ENCODE measurements at places on chromosomes 7 and 10.

DNA sequence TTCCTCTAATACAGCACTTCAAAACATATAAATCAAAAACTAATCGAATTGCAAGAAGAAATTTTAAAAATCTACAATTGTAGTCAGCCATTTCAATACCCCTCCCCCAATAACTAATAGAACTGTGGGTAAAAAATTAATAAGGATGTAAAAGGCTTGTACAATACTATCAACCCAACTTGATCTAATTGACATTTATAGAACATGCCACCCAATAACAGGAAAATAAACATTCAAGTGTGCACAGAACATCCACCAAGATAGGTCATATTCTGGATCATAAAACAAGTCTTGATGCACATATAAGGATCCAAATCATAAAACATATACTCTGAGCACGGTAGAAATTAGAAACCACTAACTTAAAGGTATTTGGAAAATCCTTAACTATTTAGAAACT is 4.0 kb upstream of the GPAM start:
- no peak for DNase-seq

GRCh38 chr7:24896031-24896501 is 83.9 kb downstream of the OSBPL3 start:
- DNase-seq, result no peak

- DNase-seq, result no peak
Observed at GRCh38 chr10:6995831-6996230, 415.0 kb downstream of the SFMBT2 start.

DNA sequence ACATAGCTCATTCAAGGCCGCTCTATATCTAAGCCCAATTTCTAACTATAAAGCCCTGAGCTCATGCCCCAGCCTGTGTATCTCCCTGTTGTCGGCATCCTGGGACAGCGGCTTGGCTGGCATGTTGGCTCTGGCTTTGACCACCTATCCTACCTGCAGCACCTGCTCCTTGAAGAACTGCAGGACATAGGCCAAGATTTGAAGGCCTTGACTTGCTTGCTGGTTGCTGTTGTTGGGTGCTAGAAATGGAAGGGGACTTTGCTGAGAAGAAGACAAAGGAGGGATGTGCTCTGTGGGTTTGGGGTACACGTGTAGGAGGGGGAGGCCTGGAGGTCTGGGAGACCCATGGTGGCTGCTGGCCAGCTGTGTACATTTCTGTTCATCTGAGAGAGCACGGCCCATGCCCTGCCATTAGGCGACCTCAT is 11.1 kb downstream of the PNLIPRP2 start:
- DNase-seq, result no peak

DNA sequence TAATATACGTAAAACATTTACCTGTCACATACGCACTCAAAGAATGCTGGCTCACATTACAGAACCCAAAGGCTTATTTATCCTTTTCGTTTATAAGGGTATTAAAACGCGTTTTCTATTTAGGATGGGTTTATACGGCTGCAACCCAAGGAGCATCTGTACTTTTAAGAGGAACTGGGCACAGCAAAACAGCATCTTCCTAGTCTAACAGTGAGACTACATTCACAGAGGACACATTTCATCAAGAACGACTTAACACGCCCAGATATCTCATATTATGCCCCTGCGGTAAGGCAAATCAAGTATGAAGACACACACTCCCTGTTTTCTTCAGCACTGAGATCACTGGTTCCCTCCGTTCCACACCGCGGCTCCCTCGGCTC is 533 bp upstream of the DMTF1 start:
- DNase-seq, result no peak

DNA sequence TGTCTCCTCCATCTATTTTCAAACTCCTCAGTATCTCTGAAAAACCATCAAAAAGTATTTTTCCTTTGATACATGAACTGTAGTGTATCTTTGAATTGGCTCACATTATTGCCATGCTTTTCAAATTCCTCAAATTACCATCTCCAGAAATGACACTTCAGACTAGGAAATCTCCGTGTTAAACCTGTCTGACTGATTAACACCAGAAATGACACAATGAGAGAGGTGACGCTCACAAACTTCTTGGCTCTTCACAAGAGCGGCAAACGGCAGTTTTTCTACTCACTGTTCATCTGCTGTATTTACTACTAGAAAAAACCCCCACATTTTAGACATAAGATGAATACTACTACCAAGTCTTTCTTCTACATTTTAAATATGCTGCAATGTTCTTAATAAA is 56.6 kb downstream of the MKX start:
- DNase-seq, result no peak

DNA sequence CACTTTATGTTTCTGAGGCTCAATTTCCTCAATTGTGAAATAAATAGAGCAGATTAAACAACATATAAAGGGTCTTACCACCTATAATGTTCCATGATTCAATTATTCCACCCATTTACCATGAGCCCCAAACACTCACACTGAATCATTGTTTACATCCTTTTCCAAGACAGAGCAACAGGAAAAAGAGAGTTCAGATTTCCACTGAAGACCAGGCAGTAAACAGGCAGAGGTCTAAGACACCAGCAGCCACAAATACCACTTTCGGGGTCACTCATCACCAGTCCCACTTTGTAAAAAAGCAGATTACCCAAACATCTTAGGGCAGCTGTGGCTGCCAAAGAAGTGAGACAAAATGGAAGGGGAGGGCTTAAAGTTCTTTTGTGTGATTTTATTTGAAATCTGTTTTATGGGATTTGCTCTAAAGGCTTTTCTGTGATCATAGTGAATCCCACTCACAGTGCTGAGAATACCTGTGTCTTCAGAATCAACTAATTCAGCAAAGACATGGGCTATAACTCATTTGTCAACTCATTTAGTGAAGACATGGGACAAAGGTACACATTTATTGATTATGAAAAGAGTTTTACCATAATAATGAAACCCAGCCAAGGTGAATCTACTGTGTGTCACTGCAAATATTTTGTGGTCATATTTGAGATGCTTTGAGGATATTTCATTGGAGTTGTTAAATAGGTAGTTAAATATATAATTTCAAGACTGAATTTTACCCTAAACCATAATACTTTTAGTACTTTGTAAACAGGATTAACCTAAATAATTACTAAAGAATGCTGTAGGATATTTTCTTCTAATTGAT is 24.8 kb upstream of the DLD start:
- DNase-seq, result no peak

DNA sequence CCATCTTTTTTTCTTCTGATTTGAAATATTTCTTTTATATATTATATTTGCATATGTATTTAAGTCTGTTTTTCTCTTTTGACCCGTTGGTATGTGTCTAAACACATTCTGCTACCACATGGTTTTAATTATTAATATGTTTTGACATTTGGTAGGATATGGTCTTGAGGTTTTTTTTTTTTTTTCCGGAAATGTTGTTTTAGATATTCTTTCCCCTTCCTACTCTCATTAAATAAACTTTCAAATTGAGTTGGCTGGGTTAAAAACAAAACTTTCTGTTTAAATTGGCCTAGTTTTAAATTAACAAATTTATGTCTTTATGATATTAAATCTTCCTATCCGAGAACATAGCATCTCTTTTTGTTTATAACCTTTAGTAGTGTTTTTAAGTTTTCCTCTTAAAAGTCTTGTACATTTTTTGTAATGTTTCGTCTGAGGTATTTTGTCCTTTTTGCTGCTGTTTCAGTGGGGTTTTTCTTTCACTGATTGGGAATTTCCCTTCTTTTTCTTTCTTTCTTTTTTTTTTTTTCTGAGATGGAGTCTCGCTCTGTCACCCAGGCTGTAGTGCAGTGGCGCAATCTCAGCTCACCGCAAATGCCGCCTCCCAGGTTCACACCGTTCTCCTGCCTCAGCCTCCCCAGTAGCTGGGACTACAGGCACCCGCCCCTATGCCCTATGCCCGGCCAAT is 25.4 kb downstream of the STAM start:
- DNase-seq, result no peak

DNA sequence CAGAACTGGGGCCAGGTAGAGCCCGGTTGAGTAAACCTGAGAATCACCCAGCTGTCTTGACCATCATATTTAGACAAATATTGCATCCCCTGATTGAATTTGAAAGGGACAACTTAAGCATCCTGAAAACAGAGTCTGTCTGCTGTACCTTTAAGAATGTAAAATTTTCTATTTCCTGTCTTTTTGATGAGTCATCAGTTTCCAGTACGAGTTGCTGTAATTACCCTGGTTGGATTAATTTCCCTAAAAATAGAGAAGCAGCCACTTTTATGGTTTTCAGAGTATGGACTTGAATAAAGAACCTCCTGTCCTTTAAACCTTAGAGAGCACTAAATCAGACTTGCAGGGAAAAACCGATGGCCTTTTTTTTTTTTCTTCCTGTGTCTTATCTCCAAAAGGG is 164.6 kb upstream of the SH2B2 start:
- DNase-seq, result no peak

DNA sequence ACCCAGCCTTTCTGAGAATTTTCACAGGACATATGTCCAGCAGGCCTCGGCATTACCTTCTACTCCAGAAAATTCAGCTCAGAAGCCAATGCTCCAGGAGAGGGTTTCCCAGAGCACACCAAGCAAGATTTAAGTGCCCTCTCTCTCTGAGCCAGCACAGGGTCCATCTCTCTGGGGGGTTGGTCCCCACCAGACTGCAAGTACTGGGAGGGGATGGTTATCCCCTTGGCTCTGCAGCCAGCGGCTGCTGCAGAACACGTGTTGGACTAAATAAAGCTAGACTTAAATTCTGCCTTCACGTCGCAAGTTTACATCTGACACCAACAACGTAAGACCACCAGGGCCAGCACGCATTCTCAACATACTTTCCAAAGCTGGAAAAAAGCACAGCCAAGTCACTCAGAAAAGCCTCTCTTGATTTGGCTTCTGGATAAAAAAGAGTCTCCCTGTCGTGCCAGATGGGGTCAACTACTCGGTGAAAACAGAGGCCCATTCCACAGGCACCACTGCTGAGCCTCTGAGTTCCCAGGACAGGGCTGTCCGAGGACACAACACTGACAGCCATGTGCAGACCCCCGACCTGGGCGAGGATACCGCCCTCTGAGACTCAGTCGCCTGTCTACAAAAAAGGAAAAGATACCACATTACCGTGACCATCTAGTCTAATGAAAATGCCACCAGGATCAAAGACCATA is 77.3 kb downstream of the CTBP2 start:
- DNase-seq, result no peak

DNA sequence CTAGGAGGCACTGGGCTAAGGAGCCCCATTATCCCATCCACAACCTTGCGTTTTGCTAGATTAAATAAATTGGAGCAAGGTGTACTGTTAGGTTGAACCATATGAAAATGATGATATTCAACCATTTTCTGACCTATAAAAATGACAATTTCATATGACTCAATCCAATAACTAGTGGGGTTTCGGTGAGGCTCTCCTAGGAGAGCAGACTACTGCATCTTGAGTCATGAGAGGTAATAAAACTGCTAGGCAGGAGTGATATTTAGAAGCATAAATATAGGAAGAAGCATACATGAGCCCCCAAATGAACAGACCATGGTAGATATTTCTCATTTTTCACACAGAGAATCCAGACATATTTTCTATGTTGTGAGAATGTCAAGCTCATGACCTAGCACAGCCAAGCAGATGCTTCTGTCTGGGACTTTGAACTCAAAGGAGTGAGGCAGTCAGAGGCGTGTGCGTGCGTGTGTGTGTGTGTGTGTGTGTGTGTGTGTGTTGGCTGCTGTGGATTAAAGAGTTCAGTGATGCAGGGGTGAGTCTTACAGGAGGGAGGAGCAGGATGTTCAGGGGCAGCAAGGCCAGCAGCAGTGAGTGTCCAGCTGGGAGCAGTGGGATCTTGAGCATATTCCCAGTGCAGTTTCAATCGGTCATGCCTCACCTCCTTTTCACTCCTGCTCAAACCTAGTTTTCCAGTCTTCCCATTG is 17.8 kb upstream of the WDR11 start:
- DNase-seq, result no peak

DNA sequence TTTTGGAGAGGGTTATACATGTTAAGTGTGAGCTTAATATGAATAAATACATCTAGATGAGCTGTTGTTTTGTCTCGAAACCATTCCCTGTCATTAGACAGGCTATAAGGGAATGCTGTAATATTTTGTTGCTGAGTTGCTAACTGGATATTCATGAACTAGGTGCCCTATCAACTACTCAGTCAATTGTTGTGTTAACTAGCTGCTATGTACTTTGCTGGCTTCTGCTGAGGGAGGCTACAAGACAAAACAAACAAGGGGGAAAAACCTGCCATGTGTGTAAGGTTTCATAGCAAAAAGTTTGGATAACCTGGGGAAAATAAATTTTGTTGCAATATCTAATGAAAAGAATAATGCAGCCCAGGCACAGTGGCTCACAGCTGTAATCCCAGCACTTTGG is 110.4 kb downstream of the CSTF2T start:
- no peak for DNase-seq

GRCh38 chr7:70614237-70615045 is 517.5 kb upstream of the GALNT17 start:
- DNase-seq, result no peak

DNA sequence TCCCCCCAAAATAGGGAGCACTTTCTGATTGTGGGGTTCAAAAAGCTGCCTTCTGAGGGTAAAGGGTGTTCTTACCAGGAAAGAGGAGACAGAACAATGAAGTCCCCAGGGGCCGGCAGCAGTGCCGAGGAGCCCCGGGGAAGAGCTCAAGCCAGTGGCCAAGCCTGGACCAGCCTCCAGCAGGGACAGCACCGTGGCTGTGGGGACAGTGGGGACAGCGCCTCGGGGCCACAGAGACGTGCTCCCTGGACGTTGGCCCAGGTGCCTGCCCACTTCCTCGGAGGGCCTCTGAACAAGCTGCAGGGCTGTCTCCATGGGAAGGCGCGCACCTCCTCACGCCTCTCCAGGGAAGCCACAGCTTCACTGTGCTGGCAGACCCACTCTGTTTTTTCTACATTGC is 312.6 kb downstream of the PTPRN2 start:
- no peak for DNase-seq

DNA sequence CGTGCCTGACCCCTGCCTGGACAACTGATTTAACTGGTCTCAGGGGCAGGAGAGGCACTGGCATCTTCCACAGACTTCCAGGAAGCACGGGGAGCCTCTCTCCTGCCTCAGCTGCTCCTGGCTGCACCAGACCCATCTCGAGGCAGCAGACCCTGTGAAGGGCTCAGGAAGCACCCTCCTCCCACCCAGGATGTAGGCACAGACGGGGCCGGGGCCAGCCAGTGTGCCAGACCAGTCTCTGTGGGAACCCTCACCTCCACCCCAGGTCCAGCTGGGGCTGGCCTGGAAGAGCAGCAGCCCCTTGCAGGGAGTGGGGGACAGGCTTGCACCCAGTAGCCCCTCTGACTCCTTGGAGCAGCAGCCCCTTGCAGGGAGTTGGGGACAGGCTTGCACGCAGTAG is 56.3 kb downstream of the RASGEF1A start:
- no peak for DNase-seq

DNA sequence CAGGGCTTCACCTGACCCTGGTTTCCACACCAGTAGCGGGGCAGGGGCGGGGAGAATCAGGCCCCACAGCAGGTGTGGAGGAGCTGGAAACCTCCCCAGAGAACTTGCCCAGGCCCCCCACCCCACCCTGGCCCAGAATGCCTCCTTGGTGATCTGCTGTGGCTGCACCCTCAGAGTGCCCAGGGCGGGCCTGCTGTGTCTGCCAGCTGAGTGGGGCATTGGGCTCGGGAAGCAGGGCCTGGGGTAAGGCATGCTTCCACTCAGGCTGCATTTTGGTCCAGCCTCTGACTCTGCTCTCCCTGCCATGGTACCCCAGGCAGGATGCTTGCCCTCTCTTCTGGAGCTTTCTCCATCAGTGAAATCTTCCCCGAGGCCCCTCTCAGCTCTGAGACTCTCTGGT is 1.1 kb upstream of the CRHR2 start:
- no peak for DNase-seq

Measured in activated T-cell treated with anti-CD3 and anti-CD28 coated beads for 4 hours (primary cell).